ENCODE measurements at places on chromosomes 11 and 22.

DNA sequence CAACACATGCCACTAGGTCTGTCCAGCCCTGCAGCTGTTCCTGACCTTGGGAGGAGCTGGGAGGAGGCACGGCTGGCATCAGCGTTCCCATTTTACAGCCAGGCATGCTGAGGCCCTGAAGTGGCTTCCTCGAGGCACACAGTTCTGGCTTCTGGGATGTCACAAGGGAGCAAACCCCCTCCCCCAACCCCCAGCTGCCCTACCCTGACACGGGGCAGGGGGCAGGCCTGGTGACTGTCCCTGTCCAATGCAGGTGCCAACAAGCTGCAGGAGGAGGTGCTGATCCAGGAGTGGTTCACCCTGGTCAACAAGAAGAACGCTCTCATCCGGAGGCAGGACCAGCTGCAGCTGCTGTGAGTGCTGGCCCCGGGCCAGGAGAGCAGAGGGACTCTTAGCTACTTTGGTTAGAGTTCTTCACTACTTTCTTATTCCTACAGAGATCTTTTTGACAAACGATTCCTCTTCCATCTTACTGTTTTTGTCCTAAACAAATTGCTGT is 5.3 kb downstream of the KCNK7 start:
- DNase-seq, result no peak

- no peak for DNase-seq
These were observed 274.9 kb upstream of the MPPED2 start for GRCh38 chr11:30861064-30861463.

DNA sequence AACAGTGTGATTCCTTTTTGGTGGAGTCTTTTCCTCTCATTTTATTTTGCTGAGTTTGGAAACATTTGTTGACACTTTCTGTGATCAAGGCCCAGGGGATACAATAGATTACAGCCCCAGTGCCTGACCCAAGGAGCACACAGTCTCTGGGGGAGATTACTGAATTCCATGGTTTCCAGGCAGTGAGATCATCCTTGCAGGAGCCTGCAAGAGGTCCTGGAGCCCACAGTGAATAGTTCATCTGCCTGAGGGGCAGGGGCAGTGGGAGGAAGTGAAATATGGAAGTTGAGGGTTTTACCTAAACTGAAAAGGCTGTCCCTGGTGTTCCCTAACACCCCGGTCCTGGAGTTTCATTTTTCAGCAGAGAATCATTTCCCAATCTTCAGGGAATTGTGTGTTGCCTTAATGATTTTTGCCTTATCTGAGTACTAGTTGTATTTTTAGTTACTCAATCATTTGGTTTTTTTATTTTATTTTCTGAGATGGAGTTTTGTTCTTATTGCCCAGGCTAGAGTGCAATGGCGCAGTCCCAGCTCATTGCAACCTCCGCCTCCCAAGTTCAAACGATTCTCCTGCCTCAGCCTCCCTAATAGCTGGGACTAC is 7.7 kb downstream of the CCS start:
- DNase-seq, result no peak

DNA sequence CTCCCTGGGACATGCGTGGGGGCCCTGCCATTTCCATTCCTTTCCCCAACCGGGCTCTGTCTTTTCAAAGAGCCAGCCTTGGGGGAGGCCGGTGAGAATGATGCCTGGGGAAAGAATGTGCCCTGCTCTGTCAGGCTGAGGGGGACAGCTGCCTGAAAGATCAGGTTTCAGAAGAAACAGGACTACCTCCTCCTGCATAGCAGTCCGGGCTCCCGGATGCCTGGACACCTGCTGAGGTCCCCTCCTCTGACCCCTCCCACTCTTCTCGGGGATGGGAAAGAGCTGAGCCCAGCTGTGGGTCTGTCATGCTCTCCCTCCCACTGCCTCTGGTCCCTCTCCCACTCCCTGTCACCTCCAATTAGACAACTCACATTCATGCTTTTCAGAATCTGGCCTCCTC is 41.8 kb upstream of the CDON start:
- DNase-seq, result no peak

GRCh38 chr22:31637891-31638618 is 24.0 kb downstream of the PISD start:
- DNase-seq, result peak; percentile 51

GRCh38 chr11:67371189-67371910 is 2.0 kb downstream of the CLCF1 start:
- peak; percentile 65 for DNase-seq
